Motor neuron (in vitro differentiated cells): ENCODE measurements at places on chromosomes 16 and 17.

GRCh38 chr16:12429756-12430155, 373.9 kb downstream of the CPPED1 start:
- no peak for ATAC-seq

DNA sequence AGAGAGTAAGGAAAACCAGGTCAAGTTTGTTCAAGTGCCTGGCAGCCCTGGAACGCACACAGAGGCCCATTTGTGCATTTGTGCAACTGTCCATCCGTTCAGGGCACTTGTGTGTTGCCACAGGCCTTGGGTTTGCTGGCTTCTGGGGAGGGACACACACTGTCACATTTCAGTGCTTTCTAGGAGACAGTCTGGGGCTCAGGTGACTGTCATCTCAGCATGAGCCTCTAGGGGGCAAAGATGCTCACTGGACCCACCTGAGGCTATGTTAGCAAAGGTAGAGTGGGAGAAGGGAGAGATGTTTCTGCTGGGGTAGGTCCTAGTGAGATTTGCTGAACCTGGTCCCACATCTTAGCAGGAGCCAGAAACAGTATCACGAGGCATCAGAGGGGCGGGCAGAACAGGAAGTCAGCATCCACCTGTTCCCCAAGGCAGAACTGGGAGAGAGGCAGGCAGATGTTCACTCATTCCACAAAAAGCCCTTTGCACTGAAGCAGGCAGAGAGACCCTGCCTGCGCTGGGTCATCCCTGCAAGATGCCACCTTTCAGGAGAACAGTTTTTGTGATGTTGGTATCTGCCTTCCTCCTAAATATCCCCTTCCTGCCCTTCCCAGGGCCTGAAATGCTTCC, 48.5 kb downstream of the RAI1 start:
- peak; percentile 59 for ATAC-seq

DNA sequence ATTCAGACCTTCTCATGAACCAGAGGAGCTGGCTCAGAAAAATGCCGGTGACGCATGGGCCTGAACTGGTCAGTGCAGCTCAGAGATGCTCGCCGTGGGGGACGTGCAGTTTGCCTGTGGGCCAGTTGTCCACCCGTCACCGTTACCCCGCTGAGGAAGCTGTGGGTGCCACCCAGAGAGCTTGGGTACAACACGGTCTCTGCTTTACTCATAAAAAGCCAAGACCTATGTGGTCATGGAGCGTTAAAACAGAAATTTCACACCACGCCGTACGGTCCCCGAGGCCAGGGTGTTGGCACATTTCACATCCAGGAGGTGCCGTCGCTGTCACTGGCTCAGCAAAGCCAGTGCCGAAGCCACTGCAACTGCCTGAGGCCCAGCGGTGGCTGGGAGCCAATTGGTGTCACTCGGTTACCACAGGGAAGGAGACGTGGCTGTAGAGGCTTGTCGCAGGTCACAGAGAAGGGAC, 120.9 kb downstream of the METRNL start:
- no peak for ATAC-seq

- no peak for ATAC-seq
These were observed 237.4 kb downstream of the MAP2K6 start for GRCh38 chr17:69651921-69652320.

DNA sequence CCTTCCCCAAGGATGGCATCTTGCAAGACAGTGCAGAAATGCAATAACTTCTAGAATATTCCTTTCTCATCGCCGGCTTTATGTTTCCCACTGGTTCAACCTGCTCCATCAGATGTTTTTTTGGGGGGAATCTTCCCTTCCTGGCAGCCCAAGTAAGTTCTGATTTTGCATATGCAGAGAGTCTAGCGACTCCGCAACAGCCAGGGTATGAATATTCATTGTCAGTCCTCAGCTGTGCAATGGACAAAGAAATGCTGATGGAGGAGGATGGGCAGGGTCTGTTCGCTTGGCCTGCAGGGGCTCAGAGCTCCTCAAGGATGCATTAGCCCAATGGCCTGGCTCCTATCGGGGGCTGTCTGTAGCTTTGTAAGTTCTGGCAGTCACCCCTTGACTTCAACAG, 358.8 kb upstream of the CCL2 start:
- peak; percentile 79 for ATAC-seq

DNA sequence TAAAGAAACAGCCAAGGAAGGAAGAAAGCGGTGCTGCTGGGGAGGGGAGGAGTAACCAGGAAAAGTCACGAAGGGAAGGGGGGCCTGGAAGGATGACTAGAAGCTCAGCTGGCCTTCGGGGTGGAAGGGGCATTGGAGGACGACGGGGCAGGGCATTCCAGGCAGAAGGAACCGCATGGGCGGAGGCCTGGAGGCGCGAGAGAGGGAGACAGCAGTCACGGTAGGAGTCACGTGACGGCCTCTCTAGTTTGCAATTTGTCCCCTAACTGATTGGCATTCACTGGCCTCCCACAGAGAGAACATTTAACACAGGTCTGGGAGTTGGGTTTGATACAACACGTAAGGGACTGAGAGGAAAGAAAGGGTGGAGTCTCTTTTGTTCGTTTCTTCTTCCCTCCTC, 63.9 kb downstream of the RTN4RL1 start:
- peak; percentile 59 for ATAC-seq

- ATAC-seq = no peak
These were observed 76.8 kb downstream of the CDK5R1 start for GRCh38 chr17:32563583-32563982.

DNA sequence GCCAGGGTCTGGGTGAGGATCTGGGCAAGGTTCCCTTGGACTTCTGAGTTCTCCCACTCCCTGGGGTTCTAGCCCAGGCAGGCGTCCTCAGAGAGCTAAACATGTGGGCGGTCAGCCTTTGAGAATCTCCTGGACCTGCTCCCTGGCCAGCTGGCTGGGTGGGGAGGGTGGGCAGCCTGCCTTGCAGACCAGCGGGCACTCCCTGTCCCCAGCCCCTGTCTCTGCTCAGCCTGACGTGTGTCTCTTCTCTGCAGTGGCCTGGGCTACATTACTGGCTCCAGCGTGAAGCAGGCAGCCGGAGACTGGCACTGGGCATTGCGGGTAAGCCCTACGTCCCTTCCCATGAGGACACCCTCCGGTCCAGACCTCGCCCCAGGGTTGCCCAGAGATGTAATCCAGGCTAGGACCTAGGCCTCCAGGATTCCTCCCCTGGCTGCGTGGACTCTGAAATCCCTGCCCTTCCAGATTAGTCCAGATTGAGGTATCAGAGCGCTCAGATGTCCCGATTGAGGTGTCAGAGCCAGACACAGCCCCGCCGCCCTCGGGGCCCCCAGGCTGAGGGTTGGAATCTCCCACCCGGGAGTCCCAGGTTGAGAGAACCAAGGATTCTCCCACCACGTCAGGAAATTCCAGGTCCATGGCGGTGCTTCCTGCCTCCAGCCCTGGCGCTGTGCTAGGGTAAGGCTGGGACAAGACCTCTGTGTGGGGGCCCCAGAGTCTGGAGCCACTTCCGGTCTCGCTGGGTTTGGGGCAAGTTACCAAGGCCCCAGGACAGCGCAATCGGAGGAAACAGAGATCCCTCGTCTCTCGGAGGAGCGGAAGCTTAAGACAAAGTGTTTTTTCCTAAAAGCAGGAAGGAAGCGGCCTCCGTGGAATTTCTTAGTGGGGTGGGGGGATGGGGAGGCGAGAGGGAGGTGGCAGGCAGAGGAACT, 24.1 kb downstream of the MYBBP1A start:
- no peak for ATAC-seq

DNA sequence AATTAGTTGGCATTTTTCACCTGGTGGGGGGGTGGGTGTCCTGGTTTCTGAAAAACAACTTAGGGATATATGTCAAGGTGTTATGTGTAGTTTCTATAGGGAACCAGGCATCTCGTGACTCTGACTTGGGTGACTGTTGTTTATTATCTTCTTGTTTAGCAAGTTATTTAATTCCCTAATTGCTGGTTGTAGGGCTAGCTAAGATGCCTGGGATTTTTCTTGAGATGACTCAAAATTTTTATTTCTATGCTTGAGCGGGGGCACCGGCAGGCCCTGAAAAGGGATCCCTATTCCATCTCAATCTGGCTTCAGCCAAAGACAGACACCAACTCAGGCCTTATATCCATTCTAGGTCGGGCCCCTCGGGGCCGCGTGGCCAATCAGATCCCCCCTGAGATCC, 3.2 kb downstream of the DPH1 start:
- no peak for ATAC-seq

DNA sequence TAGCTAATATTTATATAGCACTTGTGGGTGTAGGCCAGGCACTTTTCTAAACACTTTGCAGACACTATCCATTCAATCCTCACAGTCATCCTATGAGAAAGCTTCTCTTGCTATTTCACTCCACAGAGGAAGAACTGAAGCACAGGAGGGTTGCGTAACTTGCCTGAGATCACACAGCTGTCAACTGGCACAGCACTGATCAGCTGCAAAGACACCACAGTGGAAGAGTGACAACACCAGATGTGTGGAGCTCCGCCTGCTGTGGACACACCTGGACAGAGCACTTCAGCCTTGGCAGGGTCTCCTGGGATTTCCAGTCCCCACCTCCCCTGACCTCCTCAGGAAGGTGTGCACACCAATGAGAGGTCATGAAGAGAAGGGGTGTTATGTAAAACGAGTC, 13.3 kb upstream of the CNEP1R1 start:
- ATAC-seq = no peak

- ATAC-seq = no peak
These were observed 83.0 kb downstream of the EMP2 start for GRCh38 chr16:10497132-10498101.

- no peak for ATAC-seq
These were observed 21.6 kb downstream of the EMC8 start for GRCh38 chr16:85777583-85778310.

DNA sequence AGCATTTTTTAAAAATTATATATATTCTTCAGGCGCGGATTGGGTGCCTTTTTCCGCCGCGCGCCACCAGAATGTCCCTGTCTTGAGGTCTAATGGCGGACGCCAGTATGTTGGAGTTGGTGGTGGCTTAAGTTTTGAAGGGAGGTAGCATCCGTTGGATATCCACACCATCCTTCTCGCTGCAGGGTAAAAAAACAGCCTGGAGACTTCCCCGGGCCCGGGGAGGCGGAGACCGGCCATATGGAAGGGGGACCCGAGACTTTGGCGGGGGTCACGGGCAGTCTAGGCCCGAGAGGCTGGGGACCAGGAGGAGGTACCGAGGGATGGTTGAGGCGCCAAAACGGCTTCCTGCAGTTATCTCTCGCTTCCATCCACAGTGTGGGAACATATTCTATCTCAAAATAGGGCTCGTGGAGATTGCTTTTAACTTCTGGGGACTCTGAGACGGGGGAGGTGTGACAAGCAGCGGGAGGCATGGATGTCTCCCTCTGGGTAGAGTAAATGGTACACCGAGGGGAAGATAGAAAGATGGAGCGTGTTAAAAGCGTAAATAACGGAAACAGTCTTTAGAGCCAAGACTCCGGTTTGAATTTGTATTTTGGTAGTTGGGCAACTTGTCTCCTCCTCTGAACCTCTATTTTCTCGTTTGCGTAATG, at the start of gene SF3B3:
Gene SF3B3 (plus strand): TSS at position 74 of the 656 bp plus-strand sequence. CDS start 2,841 bp downstream, outside the sequence.
- ATAC-seq = peak; percentile 84

- no peak for ATAC-seq
These were observed 39.1 kb downstream of the MGAT5B start for GRCh38 chr17:76907352-76907751.

DNA sequence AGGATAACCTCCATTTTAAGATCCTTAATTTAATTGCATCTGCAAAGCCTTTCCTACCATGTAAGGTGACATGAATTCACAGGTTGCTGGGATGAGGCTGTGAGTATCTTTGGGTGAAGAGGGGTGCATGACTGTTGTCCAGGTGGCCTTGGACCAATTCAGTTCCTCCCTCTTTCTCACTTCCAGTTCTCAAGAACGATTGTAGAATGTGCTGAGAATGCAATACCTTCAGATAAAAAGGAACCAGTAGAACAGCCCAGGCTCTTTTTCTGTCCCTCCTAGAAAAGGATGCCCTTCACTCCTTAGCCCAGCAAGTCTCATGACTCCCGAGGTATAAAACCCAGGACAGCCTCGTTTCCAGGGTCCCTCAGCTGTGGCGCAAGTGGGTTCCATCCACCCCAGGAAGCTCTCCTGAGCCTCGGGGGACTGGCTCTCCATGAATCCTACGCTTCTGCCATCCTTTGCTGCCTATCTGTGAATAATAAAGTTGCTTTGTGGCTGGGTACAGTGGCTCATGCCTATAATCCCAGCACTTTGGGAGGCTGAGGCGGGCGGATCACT, 61.6 kb upstream of the FA2H start:
- no peak for ATAC-seq

GRCh38 chr17:63546308-63547082, 3.8 kb upstream of the DCAF7 start:
- no peak for ATAC-seq

GRCh38 chr17:57605675-57606105, 139.4 kb downstream of the CCDC182 start:
- no peak for ATAC-seq

DNA sequence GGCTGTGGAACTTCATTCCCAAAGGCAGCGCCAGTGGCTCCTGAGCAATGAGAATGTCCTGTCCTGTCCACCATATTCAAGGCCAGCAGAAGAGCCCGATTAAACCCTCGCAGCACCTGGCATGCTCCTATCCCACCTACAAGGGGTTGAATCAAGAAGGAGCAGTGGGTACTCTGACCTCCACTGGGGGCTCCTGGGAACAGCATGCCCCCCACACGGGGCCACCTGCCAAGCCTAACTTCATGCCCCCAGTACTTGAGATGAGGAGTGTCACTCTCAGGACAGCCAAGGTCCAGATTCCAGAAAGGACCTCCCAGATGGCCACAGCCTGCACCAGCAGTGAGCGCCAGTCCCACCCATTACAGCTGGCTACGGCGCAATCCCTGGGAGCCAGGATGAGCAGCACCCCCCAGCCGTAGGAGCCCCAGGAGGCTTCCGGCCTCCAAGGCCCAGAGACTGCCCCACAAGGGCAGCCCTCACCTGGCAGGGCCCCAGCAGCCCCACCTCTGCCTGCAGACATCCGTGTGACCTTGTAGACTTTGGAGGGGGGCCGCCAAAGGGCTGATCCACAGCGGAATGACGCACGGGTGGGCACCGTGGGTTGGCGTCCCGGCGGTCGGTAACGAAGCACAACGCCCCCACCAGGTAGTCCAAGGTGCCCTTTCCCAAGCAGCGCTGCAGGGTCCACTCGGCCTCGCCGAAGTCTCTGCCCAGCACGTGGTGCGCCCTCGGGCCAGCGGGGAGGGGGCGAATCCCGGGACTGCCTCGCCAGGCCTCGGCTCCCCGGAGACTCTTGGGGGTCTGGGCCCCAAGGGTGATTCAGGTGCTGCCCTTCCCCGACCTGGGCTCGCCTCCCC, 1.0 kb upstream of the MPDU1 start:
- no peak for ATAC-seq
